Activated T-helper 1 cell treated with anti-CD3 and anti-CD28 coated beads, Interleukin-2, amount 50 U/mL, for 16 hours (primary cell): ENCODE measurements at places on chromosomes 16 and 17.
A peak's percentile ranks its signal among the peaks of the same experiment; 100 is the strongest.

- DNase-seq: no peak
Observed at GRCh38 chr16:82801361-82801760, 174.6 kb downstream of the CDH13 start.

DNA sequence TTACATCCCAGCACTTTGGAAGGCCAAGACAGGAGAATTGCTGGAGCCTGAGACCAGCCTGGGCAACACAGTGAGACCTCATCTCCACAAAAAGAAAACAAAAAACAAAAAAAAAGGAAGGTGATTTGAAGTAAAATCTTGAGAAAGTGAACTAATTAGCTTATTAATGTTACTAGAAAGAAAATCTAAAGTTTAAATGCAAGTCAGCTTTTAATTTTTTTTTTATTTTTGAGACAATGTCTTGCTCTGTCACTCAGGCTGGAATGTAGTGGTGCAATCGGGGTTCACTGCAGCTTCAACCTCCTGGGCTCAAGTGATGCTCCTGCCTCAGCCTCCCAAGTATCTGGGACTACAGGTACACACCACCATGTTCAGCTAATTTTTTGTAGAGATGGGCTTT lies 3.5 kb upstream of the CTCF start:
- no peak for DNase-seq

DNA sequence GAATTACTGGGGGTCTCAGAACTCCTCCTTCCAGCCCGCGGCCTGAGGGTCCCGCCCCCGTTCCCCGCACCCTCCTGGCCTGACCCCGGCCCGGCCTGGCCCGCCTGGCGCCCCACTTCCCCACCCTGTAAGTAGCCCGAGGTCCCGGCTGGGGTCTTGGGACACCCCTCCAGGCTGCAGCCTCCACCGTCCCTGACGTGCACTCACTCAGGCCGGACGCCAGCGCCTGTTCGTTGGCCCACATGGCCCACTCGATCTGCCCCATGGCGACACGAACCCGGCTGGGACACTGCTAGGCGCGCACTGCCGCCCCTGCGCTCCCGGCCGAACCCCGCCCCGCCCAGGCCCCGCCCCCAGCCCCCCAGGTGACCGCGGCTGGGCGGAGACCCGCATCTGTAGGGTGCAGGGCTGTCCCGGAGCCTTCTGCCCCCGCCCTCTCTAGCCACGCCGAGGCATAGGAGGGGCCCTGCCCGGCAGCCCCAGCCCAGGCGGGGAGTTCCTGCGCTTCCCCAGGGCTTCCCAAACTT lies at the start of gene CYBA:
CYBA (minus strand) TSS at position 305 of the 527 bp plus-strand sequence; CDS start at position 265, 40 bp downstream.
- DNase-seq: peak; percentile 60

GRCh38 chr17:62067165-62068145 lies 2.4 kb upstream of the MED13 start:
- no peak for DNase-seq

- no peak for DNase-seq
Observed at GRCh38 chr17:67223924-67224323, 21.1 kb downstream of the HELZ start.

DNA sequence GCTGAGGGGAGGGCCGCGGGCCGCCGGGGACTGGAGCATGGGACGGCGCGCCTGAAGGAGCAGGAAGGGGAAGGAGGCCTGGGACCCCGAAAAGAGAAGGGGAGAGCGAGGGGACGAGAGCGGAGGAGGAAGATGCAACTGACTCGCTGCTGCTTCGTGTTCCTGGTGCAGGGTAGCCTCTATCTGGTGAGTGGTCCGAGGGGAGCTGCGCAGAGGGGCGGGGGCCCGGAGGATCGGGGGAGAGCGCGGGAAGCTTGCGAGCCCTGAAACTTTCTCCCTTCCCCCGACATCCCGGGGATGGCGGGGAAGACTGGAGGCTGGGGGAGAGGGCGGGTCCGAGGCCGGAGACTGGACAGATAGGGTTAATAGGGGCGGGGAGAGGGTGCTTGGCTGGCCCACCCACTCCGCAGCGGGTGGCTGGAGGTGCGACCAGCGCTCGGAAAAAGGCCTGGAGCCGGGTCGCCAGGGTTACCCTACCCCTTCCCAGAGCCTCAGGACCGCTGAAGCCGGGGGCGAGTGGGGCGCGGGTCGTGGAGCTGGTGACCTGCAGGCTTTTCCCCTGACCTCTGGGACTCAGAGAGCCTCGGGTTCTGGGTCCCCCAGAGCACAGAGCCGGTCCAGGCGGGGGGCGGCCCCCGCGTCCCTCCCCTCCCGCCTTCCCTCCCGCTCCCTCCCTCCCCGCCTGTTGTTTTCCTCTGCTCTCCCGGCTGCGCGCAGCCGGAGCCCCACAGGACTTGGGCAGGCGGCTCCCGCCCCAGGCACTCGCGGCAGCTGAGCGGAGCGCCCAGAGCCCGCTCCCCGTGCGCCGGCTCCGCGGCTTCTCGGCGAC lies 631 bp downstream of the NXPH3 start:
- DNase-seq: no peak

DNA sequence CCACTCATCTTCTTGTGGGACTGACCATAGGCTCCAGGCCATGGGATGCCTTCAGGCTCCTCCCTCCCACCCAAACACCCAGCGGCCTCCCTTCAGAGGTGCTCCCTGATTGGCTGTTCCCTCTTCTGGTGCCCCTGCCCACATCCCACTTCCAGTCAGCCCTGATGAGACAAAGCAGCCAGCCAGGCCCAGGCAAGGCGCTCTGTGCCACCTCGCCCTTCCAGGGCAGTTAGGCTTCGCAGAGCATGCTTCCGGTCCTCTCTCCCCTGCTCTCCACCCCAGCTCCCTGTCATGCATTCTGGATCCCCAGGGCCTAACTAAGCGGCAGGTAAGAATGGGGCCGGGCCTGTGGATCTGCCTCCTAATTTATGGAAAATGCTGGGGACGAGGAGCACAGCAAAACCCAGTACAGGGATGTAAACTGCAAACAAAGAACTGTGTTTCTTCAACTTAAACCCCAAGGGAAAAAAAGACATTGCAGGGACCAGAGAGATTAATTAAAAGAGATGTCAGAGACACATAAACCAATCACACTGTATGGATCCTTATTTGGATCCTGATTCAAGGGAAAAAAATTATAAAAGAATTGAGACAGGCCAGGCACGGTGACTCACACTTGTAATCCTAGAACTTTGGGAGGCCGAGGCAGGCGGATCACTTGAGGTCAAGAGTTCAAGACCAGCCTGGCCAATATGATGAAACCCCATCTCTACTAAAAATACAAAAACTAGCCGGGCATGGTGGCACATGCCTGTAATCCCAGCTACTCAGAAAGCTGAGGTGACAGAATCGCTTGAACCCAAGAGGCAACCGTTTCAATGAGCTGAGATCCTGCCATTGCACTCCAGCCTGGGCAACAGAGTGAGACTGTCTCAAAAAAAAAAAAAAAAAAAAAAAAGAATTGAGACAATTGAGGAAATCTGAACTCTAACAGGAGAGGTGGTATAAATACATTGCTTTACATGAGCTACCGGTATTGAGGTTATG lies 26.0 kb downstream of the ZDHHC7 start:
- DNase-seq: no peak

- no peak for DNase-seq
Observed at GRCh38 chr17:51052235-51052634, 68.4 kb downstream of the SPAG9 start.

DNA sequence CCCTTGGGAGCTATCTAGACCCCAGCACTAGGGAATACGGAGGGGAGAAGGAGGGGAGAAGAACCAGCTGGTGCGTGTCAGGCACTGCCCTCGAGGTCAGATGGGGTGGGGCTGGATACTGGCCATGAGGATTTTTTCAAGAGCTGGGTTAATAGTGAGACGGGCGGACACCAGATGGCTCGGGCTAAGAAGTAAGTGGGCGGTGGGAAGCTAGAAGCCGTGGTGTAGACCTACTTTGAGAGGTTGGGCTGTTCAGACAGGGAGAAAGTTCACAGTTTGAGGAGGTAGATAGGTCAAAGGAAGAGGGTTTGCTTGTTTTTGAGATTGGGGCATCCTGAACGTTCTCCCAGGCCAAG lies 303.8 kb downstream of the SEC14L1 start:
- no peak for DNase-seq

DNA sequence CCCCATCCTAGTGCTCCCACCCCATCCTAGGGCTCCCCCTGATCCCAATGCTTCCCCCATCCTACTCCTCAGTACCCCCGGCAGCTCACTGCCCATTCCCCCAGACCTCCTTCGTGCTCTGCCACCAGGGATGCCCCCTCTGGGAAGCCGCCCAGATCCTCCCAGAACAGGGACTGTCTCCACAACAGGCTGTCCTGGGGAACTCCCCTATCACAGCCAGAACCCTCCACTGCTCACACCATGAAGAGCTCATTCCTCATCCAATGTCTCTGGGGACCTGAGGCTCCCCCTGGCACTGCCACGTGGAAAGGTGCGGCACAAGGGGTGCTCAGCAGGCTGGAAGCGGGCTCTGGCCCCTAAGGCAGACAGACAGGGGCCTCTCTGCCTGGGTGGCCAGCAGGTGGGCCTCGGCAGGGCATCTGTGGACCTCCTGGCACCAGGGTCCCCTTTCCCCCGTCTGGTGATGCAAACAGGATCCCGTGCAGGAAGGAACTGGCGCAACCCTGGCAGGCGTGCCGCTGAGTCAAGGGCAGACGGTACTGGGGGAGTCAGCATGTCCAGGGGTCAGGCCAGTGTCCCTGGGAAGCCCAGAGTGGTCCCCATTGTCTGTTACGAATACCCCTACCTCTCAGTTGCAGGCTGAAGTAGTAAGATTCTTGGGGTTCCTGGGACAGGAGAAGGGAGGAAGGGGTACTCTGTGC lies 14.8 kb upstream of the PVALEF start:
- DNase-seq: no peak

DNA sequence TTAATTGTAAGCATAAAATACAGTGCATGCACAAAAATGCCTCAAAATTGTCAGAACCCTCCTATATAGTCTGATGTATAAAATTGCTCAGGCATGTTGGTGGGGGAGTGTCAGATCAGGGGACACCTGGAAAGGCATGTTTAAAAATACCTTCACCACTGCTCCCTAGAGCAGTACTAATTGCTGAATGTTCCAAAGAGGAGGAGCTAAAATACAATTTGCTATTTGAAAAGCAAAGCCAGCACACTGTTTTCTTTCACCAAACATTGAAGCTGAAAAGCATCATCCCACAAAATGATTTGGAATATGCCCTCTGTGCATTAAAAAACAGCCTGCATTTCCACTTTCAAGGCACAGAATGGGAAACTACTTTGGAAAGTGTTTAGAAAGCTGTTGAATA lies 2.6 kb downstream of the ADAMTS18 start:
- DNase-seq: no peak

DNA sequence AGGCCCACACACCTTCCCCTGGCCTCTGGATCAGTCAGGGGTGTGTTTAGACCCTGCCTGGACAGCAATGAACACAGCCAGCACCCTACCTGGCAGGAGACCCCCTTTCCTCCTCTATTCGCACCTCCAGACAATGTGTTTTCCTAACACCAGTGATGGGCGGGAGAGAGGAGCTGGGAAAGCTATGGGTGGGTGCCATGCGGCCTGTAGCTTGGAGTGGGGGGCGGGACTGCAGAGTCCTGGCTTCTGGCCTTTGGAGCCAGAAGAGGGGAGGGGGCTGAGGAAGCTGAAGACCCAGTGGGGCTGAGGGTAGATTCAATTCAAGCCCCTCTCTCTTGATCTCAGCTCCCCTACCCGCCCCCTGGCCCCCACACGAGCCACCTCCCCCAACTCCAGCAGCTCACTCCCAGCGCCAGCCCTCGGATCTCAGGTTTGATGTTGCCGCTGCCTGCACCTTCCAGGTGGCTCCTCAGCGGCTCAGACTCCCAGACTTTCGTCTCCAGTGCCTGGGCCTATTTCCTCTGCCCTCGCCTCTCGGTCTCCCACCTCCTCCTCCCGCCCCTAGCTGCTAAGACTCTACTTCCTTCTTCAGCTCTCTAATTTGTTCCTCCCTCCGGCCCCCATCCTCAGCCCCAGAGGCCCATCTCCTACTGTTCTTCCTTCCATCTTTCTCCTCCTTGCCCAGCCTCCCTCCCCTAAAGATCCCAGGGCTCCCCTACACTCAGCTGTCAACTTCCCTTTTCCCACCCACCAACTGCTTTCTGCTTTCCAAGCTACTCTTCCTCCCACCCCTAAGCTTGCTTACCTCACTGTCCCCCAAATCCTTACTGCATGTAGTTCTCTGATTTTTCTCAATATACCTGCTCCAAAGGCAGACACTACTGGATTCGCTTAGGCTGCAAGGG lies 6.8 kb upstream of the SP6 start:
- DNase-seq: no peak

- no peak for DNase-seq
Observed at GRCh38 chr17:62931101-62931500, 34.9 kb upstream of the TANC2 start.
